ENCODE measurements at places on chromosomes 6 and 20.
A peak's percentile ranks its signal among the peaks of the same experiment; 100 is the strongest.

GRCh38 chr6:150266963-150267685, 101.7 kb upstream of the IYD start:
- no peak for DNase-seq

GRCh38 chr6:22214314-22214713, 82.5 kb downstream of the PRL start:
- no peak for DNase-seq

GRCh38 chr20:47544852-47545251, 43.2 kb downstream of the NCOA3 start:
- no peak for DNase-seq

DNA sequence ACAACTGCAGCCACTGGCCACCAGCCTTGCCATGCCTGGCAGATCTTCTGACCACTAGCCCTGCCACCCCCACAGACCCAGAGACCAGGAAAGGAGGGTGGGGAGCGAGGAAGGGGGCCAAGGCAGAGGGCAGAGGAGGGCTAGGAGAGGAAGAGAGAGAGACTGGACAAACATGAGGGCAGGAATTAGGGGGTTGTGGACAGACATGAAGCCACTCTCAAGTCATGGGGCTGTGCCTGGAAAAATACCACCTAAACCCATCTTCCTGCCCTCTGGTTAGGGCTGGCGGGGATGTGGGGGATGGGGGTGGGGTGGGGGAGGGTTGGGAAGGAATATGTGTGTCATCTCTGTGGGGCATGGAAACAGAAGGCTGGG, 1.4 kb upstream of the SLC29A1 start:
- no peak for DNase-seq

- DNase-seq, result no peak
Observed at GRCh38 chr6:90079560-90080490, 185.6 kb downstream of the GJA10 start.

DNA sequence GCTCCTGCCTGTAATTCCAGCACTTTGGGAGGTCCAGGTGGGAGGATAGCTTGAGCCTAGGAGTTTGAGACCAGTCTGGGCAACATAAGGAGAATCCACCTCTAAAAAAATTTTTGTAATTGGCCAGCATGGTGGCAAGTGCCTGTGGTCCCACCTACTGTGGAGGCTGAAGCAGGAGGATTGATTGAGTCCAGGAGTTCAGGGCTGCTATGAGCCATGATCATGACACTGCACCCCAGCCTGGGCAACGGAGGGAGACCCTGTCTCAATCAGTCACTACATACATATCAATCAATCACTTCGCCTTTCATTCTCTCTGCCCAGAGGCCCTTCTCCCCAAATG, 1.1 kb upstream of the STK38 start:
- DNase-seq, result no peak

DNA sequence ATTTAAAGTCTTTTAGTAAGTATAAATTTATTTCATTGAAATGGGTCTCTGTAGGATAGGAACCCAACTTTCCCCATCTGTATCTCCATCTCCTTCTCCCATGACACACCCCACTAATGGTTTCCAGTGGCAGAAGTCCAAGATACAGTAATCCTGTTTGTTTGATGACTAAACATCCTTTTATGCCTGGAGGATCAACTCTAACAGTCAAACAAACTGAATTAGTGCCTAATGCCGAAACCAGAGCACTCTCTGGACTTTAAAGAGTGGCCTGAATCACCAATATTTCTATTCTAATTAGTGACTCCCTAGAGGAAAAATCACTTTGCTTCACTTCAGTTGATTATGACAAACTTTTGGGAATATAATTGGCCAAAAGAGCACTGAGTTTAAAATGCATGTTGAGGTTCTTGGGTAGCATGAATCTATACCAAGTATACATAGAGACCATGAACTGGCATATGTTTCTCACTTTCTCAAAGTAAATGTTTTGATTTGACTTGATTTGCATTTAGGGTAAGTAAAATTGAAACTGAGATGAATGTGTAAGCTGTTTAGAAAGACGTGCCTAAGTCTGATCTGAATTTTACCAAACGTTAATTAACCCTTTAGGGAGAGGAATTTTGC, 776.4 kb upstream of the NRSN1 start:
- DNase-seq, result no peak

DNA sequence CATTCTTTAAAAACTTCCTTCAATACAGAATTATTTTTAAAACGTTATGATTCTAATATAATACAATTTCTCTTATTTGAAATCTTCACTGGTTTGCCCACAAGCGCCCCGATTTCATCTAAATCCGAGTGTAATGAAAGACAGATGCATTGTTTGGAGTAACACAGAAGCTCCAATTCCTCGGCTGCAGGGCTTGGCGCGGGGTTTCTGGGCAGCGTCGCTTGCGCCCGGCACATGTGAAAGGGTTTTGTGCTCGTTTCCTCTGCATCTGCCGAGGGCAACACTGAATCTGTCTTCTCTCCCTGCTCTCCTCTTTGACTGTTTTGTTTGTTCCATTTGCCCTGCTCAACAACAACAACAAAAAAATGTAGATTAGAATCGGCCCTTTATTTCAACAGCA, 248.6 kb upstream of the QKI start:
- no peak for DNase-seq

GRCh38 chr6:4021854-4022695, 56.9 kb downstream of the FAM217A start:
- no peak for DNase-seq

DNA sequence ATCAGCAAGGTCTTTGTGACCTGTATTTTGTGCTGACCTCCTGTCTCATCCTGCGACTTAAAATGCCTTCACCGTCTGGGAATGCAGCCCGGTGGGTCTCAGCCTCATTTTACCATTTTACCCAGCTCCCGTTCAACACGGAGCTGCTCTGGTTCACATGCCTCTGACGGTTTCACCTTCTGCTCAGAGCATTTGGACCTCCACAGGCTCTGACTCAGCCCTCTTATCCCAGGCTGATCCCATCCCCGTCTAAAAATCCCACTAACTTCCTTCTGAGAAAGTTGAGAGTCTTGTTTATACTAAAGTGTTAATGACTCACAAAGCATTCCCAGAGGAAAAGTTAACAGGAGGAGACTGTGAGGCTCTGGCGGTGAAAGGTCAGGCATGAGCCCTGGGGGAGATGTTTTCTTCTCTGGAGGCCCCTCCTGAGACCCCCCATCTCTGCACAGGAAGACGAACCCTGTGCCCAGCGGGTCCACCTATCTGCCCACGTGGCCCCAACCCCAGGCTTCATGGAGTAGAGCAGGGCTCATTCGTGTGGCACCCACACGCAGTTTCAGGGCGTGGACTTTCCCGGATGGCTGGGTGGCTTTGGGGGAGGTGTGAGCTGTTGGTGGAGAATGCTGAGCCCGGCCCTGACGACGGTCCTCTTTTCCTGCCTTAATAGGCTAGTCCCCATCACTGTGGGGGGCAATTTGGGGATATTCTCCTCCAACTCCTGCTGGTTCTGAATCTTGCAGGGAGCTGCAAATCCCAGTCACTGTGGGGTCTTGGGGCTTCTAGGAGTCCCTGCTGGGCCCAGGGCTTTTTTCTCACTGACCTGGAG, 3.3 kb upstream of the BIRC7 start:
- DNase-seq, result no peak

DNA sequence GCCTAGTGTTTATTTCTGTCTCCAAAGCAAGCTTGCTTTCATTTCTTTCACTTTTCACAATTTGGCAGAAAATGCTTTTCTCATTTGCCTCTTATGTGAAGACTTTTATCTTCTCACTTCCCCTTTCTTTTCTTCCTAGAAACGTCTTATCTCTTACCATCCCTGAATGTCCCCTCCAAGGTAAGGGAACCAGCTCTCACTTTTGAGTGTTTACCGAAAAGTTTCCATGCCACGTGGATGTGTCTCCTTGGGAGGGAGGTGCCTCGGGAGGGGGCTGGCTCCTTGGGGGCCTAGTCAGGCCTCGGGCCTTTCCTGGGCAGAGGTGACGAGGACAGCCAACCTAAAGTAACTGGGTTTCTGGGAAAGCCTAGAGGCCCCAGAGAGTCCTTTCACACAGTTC, 127.4 kb downstream of the CD24 start:
- no peak for DNase-seq

- DNase-seq, result no peak
Observed at GRCh38 chr20:22027423-22027822, 322.0 kb downstream of the PAX1 start.

DNA sequence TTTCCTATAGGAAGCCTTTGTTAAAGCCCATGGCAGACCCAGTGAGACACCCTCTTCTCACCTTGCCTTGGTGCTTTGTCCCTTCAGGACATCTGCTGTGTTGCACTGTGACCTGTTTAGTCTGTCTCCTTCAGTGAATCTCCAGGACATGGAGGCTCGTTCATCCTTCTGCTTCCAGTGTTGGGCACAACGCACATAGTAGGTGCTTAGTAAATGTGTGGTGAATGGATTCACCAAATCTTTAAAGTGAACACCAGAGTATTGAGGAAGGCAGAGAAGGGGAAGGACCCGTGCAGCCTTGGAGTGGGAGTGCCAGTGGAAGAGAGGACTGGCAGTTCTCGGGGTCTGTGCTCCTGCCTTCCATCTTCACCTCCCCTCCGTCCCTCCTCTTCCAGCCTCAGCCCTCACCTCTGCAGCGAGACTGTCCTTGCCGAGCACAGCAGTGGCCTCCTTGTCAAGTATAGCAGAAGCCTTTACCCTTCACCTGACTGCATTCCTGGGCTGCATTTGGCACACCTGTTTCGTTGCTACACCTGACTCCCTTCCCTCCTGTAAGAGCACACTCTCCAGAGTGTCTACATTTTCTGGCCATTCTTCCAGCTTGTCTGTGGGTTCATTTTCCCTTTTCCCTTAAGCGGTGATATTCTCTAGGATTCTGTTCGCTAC, 49.2 kb downstream of the ARID1B start:
- DNase-seq, result no peak

DNA sequence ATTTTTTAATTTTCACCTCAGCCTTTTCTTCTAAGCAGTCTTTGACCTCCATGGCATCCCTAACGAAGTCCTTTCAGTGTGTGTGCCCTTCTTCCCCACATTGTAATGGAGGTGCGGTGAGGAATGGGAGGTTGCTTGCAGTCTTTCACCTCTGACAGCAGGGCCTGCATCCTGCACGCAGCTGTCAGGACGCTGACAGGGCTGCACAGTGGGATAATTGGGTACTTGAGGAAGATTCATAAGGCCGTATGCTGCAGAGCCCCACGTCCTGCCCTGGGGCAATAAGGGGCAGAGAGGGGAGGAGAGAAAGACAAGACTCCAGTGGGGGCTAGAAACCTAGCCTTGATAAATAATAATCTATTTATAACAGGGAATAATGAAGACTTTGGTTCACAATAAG, 184.7 kb downstream of the SAMD5 start:
- no peak for DNase-seq

GRCh38 chr20:11454966-11455799, 462.5 kb upstream of the BTBD3 start:
- DNase-seq, result no peak

- no peak for DNase-seq
Observed at GRCh38 chr6:106446287-106446885, 85.9 kb downstream of the CRYBG1 start.

DNA sequence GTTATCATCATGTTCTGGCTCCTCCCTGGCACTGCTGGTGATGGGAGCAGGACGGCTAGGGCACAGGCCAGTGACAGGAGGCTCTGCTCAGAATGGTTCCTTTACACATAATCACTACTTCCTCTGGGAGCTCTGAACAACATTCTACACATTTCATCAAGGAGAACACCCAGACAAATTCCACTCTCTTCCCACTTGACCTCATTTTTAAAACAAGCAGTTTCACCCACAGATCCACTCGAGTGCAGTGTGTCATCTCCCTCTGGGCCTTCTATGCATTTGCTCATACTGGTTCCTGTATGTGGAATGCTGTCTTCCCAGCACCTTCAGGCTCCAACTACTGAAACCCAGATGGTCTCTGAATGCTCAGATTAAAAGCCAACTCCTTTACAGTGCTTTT, 84.8 kb downstream of the ELOVL5 start:
- DNase-seq, result no peak

- DNase-seq, result peak; percentile 93
Observed at GRCh38 chr6:33570806-33571636, 9.1 kb downstream of the BAK1 start.

DNA sequence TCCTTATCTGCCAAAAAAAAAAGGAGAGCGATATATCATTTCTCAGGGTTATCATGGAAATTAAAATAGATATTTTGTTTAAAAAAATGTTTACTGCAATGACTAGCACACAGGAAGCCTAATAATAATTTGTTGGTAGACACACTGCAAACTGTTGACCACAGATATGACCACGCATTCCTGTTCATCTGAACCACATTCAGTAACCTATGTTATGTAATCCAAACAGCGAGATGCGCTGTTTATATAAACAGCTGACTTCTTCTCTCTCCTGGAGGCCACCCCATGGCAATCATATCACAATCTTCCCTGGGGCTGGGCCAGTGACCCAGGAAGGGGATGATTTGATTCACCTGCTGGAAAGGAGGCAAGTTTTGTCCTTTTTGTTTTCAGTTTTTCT, 129.3 kb upstream of the UST start:
- no peak for DNase-seq

DNA sequence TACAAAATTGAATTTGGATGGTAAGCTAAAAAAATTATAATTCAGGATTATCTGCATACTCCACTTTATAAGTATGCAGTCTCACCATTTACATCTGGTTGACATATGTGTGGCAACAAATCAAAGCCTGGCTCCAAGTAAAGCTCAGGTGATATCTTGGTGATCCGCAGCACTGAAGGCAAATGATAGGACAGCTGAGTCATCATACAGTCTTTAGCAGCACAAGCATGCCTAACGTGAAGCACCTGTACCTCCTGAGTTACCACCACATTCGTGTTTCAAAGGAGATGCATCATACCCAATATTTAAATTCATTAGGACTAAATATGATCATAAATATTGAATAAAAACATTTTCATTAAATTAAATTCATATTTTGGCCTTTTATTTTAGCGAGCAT, 11.8 kb upstream of the STX11 start:
- no peak for DNase-seq

- DNase-seq, result no peak
Observed at GRCh38 chr20:32830437-32830836, 10.7 kb downstream of the MAPRE1 start.

DNA sequence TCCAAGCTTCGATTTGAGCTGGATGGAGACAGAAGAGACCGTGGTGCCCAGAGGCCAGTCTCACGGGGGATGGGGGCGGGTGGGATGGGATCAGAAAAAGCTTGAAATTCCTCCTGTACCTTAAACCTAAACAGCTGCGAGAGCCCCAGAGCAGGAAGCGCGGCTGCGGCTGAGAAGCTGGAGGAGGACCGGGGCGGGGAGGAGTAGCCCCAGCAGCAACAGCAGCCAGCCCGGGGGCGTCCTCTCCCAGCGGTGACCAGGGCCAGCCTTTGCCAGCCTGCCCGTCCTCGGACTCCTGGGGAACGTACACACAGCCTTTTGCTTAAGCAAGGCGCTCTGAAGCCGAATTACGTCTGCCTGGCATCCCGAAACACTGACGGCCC, 17.4 kb upstream of the PRDM13 start:
- peak; percentile 53 for DNase-seq

DNA sequence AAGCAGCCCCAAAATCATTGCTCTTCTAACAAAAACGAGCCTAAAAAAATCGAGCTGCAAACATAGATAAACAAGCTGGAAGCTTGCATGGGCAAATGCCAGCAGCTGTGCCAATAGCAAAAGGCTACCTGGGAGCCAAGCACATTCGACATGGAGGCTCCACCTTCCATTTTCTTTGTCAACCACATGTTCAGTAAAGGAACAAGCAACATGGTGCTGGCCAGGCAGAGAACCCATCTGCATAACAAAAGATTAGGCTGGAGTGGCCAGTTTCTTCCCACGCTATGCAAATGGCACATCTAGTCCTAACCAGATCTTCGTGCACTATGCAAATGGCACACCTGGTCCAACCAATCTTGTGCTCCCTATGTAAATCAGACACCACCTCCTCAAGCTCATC, 110.5 kb downstream of the KIF16B start:
- DNase-seq, result no peak

- DNase-seq, result no peak
Observed at GRCh38 chr6:44563397-44563796, 175.9 kb downstream of the CDC5L start.

Measured in D341Med (cell line).